Stimulated activated CD8-positive, alpha-beta memory T cell treated with anti-CD3 and anti-CD28 coated beads, Interleukin-12 subunit alpha, Interleukin-12 subunit beta, amount 100 ng/mL, for 1 hour (primary cell): ENCODE measurements at places on chromosomes 13 and 19.
A peak's percentile ranks its signal among the peaks of the same experiment; 100 is the strongest.

DNA sequence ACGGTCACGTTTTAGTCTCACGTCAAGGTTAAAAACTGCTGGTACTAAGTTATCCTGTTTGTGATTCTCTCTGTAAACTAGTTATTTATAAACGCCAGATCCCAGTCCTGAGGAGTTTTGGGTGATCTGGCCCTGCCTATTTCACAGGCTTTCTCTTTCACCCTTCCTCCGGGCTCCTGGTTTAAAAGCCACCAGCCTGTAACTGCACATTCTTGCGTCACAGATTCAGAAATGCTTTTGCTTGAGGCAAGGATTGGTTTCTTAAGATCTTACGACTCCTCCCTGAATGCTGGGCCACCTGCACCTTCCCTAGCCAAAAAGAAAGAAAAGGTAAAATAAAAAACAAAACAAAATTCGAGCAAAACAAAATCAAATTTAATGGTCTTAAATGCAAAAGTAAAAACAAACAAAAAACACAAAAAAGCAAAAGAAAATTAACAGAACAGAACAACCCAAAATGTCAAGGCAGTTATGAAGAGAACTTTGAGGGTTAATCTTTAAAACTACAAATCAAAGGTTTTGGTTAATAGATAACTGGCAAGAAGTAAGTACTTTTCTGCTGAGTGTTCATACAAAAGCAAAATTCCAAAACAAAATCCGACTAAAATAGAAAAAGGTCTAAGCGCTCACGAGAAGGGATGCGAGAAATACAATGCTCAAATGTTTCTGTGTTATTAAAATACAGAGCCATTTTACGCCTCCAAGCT lies 18.6 kb upstream of the TIMM44 start:
- no peak for DNase-seq

GRCh38 chr19:46746281-46747057 lies at the start of gene STRN4:
Gene STRN4 (minus strand): TSS chr19:46746450. CDS start chr19:46746430, 20 bp downstream.
- peak; percentile 42 for DNase-seq

DNA sequence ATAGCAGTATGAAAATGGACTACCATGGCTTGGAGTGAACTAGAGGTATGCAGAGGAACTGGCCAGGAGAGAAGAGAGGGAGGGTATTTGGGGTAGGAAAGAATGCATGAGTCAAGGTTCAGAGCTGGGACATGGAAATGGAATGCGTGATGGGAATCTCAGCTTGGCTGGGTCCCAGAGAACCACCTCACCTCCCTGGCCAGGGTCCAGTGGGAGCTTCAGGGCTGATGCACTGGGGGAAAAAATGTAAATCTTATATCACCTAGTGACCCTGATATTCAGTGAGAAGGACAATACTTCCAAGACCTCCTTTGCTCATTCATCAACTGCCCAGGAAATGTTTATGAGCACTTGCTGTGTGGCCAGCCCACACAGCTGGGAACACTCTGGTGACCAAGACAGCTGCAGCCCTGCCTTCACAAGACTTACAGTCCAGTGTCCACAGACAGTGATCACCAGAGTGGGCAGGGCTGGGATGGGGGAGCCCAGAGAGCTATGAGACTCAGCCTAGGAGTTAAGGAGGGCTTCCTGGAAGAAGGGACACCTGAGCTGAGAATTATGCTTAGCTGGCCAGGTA lies 12.8 kb downstream of the IGSF23 start:
- DNase-seq = no peak

DNA sequence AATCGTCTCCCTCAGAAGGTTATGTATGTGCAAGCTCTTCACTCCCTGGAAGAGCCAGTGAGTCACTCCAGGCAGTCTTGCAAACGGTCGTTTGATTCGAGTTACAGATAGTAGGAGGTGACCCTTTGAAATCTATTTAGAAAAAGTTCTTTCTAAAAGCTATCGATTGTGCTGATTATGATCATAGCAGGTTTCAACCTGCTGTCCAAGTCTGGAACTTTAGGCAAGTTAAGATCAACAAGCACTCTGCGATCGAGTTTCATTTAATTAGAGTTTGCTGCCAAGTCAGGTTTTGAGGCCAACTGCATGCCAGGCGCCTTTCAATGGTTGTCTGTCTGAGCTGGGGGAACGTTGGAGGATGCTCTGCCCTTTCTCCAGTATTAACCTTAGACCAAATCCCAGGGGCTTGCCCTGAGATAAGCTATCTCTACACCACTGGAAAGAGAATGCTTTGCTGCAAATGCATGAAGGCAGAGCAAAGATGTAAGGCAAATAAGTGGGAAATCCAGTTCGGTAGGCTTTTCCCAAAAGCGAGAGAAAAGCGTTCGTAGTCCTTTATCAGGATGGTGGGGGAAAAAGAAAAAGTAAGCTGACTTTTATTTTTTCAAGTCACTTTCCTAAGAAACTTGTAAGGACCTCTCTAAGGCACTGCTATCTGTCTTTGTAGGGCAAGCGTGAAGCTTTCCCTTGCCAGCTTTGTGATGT lies 287.5 kb downstream of the ATP8A2 start:
- no peak for DNase-seq

DNA sequence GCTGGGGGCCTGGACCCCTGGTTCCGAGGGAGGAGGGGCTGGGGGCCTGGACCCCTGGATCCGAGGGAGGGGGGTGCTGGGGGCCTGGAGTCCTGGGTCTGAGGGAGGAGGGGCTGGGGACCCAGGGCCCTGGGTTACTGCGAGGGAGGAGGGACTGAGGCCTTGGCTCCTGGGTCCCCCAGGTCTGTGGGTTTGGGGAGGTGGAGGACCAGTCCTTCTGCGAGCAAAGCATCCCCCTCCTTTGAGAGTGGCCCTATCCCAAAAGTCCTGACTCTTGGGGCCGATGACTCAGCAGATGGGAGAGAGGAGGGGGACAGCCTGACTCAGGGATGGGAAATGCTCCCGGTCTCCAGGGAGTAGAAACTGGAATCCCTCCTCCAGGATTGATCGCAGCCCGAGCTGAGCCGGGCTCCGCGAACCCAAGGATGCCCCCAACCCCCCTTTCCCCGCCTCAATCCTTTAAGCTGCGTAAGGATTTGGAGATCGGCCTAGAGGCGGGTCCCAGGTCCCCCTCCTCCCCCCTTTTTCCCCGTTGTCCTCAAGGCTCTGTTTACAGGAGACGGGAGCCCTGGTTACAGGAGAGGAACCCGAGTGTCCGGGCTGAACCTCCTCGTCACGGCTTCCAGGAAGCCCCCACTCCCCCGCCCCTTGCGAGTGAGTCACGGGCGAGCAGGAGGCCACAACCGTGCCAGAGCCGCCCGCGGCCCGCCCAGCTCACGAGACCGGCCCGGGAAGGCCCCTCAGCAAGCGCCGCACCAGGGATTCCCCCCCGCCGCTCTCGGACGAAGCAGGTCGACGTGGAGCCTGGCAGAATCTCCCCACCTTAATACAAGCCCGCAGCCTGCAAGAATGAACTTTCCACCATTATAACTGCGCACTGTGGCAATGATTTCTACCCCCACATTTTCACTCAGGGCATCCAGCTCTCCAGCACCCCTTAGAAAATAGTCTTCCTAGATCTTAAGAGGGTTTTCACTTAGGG lies 3.0 kb upstream of the ZFP36 start:
- peak; percentile 96 for DNase-seq

- peak; percentile 37 for DNase-seq
Observed at GRCh38 chr13:23466144-23467002, 32.9 kb upstream of the SACS start.

DNA sequence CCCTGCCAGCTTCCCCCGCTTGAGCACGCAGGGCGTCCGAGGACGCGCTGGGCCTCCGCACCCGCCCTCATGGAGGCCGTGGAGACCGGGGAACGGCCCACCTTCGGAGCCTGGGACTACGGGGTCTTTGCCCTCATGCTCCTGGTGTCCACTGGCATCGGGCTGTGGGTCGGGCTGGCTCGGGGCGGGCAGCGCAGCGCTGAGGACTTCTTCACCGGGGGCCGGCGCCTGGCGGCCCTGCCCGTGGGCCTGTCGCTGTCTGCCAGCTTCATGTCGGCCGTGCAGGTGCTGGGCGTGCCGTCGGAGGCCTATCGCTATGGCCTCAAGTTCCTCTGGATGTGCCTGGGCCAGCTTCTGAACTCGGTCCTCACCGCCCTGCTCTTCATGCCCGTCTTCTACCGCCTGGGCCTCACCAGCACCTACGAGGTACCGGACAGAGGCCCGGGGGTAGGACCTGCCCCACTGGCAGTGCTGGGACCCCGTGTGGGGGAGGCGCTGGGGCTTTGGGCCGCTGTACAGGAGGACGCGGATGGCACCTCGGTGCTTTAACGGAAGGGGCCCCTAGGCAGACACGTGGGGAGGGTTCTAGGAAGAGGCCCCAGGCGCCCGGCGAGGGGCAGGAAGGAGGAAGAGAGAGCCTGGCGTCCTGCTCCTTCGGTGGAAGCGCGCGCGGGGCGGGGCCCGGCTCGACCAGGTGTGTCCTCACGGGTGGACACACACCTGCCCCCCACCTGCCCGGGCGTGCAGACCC lies 681 bp downstream of the SLC5A5 start:
- no peak for DNase-seq

DNA sequence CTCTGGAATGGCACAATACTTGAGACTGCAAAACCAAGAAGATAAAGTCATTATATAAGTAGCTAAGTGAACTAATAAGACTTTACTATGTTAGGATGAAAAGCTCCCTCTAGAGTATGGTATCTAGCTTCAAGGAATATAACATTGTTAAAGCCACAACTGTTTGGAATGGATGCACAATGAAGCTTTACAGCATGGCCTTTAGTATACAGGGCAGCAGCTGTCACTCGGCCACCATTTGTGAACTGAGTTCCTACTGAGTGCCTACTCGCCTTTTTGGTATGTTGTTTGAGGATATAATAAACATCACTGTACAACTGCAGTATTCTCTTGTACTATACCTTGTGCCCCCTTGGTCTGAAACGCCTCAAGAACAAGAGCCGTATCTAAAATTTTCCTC lies 6.8 kb downstream of the ALG5 start:
- DNase-seq = no peak

DNA sequence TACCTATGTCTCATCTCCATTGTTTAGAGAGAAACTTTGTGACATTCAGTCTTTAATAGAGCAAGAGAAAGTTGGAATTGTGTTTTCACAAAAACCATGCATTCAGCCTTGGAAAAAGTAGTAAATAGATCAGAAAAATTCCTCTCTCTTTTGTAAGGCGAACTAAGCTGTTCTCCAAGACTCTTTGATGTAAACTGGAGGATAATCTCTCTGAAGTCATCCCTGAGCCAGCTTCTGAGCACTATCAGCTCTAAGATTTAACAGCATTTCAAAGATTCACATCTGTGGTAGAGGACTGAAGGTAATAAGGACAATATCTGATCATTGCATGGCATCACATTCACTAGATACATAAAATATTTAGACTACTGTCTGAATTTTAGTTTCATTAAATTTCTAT lies 904.6 kb upstream of the ATXN8OS start:
- no peak for DNase-seq

- no peak for DNase-seq
Observed at GRCh38 chr13:101017123-101017872, 342.7 kb upstream of the TMTC4 start.

DNA sequence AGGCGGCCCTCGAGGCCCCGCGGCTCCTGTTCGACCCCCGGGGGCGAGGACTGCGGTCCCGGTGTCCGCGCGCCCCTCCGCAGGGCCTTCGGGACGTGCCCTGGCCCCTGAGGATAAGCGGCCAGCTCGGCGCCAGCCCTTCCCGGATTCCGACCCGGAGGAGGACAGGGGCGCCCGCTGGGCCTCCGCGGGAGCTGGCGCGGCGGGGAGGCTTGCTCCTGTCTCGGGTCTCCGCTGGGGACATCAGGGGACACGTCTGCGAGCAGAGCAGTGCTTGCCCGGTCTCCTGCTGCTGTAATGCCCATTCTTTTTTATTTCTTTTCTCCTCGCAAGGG lies 829 bp downstream of the B3GLCT start:
- peak; percentile 23 for DNase-seq

GRCh38 chr19:15421721-15422260 lies 3.0 kb upstream of the AKAP8L start:
- DNase-seq = no peak

- DNase-seq = no peak
Observed at GRCh38 chr13:67489016-67489415, 258.9 kb upstream of the PCDH9 start.

DNA sequence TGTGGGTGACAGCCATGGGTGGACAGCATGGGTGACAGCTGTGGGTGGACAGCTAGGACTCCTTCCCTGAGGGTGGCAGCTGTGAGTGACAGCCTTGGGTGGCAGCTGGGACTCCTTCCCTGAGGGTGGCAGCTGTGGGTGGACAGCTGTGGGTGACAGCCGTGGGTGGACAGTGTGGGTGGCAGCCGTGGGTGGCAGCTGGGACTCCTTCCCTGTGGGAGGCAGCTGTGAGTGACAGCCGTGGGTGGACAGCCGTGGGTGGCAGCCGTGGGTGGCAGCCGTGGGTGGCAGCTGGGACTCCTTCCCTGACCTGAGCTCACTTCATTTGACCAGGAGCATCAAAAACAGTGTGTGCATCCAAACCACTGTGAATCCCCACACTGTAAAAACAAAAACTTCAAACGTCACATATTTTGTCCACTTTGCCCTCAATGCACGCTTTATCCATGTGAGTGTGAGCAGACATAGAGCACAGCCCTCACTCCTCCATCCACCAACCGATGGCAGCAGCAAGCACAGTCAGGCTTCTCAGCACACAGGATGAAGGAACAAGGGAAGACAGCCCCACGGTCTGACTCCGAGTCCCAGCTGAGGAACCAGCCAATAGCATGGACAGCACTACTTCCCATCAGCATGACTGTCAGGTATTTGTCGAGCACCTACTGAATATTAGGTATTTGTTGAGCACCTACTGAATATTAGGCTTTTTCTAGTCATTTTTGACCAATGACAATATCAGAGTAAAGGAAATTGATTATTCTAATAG lies 1.6 kb upstream of the CFAP97D2 start:
- no peak for DNase-seq

DNA sequence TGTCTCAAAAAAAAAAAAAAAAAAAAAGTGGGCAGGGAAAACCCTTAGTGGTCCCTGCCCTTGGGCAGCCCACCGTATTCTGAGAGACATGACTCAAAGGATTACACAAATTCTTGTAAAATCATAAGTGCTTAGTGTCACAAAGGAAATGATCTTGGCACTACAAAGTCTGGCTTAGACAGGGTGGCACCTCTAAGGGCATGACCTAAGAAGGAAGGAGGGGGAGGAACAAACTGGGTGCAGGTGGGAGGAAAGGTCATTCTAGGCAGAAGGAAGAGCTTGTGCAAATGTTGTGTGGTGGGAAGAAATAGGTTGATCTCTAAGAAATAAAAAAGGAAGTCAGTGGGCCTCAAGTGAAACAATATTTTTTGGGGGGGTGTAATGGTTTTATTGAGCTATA lies 10.4 kb downstream of the PNPLA6 start:
- no peak for DNase-seq

DNA sequence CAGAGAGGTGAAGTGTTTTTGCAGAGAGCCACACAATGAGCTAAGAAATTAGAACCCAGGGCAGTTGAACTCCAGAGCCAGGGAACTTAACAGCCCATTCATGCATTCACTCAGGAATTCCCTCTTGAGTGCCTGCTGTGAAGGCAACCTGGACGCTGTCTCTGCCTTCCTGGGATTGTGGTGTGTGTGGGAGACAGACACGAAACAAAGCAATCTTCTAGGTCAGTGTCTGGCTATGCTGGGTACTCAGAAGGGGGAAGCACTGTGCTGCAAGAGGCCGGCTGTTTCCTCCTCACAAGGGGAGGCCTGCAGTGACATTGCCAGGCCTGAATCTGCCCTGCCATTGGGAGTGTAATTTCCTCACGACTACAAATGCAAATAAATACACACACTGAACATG lies 9.7 kb downstream of the BCKDHA start:
- no peak for DNase-seq
